ENCODE measurements at places on chromosomes 4 and X.

GRCh38 chr4:173433447-173433846 is 34.5 kb upstream of the SCRG1 start:
- no peak for DNase-seq

DNA sequence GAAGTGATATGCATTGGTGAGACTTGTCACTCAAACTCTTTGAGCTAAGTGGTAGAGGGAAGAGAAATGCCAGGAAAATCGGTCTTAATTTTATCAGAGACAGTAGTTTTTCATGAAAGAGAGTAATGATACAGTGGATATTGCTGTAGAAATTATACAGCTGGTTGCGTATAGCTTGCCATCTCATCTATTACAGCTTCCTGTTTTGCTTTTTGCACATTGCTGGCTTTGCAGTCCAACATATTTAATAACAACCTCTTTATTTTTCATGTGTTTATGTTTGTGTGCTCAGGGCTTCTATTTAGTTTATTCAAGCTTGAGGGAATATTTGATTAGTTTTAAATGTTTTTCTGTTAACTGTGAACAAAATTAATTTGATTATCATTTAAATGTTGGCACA is 11.5 kb downstream of the SMAD1 start:
- DNase-seq: no peak

DNA sequence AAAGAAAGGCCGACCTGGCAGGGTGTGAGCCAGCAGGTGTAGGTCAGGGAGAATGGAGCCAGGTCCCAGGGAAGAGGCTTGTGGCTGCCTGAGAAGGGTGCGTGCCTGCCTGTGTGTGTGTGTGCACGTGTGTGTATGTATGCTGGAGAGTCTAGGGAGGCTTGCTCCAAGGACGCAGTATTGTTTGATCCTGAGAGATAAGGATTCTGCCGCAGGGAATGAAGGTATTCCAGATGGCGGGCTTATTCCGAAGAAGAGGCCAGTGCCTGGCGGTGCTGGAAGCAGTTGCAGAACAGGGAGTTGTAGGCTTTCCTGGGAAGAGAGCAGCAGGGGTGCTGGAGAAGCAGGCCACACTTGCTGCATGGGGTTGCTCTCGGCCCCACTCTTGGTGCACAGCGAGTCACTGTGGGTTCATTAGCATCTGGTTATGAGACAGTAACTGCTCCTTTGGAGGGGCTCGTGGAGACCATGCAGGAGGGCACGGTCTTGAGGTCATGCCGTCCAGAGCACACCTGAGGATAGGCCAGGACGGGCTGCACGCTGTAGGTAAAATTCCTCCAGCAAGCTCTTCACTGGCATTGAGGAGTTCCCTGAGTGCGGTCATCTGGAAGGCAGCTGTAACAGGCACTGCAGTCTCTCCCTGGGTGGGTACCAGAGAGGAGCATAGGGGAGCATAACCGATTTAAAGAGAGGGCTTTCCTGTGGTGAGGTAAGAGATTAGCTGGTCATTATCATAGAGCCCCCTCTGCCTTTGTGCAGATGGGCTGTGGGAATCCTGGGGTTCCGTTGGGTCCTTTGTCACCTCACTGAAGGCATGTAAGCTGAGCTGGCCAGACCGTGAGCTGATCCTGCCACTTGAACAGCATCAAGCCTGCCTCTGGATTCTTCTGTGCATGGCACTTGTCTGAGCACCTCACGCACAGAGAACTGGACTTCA is 29.9 kb upstream of the MSANTD1 start:
- DNase-seq: no peak

DNA sequence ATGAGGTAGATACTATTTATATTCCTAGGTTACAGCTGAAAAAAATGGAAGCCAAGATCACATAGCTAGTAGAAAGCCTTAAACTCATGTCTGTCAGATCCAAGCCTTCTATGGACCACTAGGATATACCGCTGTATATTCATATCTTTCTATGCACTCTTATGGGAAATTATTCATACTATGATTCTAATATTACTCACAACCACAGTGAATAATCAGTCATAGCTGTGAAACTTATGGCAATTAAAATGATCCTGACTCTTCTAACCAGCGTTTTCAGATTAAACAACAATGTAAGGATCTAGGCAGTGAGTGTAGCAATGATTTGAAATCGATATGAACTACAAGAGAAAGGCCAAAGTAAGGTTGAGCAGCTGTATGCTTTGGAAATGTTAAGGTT is 111.0 kb downstream of the RASGEF1B start:
- DNase-seq: no peak

DNA sequence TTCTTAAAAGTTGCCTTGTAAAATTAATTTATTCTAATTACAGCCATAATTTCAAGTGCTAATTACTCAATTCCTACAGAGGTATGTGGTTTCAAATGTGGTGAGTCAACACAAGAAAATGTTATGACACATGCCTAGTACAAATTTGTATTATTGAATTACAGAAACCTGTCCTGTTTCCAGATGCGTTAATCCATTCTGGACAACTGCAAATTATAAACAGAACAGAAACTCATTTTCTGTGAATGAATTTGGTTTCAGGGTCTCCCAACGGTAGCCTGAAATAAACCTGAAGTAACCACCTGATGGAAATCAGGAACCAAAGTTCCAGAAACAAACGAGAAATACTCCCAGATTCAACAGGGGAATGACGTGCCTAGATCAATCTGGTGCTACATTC is 328.6 kb upstream of the F9 start:
- no peak for DNase-seq

DNA sequence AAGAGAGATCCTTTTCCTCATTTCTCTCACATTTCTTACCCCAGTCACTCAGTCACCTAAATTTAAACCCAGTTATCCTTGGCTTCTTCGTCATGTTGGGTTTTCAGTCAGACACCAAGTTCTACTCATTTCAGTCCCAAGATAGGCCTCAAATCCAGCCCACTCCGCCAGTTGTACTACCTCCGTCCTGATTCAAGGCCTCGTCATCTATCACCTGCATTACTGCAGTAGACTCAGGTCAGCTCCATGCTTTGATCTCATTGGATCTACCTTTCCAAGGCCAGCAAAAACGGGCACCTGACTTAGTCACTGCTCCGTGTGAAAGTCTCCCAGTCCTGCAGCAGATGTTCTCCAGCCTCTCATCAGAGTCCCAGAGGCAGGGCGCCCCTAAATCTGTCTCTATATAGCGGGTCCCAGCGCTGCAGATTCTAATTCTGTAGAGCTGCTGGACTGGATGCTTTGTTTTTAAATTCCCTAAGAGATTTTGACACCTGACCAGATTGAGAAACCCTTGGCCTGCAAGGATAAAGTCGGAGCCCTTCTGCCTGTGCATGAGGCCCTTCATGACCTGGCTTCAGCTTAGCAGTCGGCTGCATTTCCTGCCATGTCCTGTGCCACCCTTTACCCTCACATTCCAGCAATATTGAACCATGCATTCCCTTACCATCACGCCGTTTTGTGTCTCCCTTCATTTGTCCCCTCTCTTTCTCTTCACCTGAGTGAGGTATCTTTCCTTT is 53.7 kb downstream of the ZFX start:
- peak; percentile 20 for DNase-seq

DNA sequence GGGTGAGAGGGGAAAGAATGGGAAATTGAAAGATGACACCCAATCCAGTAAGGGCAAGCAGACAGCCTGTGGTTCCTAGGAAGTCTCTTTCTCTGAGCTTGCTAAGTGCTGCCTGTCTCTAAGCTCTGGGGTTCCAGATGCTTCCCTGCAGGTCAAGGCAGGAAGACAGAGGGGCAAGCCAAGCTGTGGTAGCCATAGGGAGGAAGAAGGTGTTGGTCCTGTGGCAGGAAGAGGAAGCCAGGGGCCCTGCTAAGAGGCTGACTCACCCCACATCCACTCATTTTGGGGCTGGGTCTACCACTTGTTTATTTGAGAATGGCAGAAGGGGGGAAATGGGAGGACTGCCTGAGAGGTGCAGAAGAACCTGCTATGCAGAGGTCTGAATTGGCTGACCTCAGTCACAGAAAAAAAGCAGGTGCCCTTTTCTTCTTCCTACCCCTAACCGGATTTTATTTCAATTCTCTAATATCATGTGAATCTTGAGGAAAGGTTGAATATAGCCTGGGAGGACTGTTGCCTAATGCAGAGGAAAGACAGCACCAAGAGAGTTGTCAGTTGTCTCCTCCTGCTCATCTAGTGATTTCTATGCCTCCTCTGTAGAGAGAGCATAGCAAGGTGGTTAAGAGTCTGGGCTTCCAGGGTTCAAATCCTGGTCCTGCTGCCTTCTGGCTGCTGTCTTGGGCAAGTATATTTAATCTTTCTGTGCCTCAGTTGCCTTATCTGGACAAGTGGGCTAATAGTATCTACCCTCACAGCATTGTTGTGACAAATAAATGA is 27.4 kb downstream of the HOPX start:
- DNase-seq: peak; percentile 38

DNA sequence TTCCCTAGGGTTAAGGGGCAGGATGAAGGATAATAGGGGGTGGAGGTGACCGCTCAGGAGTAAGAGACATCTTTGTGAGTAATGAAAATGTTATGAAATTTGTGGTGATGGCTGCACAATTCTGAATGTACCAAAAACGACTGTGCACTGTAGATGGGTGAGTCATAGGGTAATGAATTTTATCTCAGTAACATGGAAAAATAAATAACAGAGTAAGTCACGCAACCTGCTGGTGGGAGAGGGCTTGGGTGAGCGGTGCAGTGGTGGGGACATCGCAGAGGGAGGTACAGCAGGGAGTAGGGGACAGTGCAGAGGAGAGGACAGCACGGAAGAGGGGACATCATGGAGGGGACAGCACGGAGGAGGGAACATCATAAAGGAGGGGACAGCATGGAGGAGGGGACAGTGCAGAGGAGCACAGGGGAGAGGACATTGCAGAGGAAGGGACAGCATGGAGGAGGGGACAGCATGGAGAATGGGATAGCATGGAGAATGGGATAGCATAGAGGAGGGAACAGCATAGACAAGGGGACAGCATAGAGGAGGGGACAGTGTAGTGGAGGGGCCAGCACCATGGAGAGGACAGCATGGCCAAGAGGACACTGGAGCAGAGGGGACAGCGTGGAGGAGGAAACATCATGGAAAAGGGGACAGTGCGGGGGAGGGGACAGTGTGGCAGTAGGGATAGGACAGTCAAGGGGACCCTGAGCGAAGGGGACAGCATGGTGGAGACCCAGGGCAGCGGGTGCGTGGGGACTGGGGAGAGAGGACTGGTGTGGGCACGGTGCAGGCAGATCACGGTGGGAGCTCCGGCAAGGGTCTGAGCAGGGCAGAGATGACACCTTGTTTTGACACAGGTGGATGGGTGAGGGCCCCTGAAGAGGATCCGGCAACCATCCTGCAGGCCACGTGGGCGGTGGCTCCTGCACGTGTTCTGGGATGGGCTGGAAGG is 68.5 kb upstream of the MXD4 start:
- no peak for DNase-seq

DNA sequence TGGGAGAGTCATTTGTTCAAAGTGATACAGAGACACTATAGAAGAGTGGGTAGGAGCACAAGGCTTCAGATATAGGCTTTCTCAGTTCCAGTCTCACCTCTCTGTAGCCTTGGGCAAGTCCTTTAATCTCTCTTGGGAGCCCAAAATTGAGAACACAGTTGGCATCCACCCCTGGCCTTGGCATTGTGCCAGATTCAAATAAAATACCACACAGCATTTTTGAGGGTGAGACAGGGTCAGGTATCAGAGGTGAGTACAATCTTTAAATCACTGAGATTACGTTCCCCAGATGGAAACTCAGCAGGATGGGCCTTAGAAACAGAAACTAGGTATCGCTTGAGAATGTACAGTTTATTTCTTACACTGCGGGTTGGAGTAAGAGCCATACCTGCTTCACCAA is 25.2 kb upstream of the SMIM10L2A start:
- no peak for DNase-seq

Measured in activated naive CD4-positive, alpha-beta T cell treated with Interleukin-2 at 50 U/mL for 16 hours (primary cell).